ENCODE measurements at places on chromosomes 5 and 9. TPM values are rescaled to one million over a fixed set of nuclear protein-coding genes. Genes with fewer than 3 reads are reported as not detected.

DNA sequence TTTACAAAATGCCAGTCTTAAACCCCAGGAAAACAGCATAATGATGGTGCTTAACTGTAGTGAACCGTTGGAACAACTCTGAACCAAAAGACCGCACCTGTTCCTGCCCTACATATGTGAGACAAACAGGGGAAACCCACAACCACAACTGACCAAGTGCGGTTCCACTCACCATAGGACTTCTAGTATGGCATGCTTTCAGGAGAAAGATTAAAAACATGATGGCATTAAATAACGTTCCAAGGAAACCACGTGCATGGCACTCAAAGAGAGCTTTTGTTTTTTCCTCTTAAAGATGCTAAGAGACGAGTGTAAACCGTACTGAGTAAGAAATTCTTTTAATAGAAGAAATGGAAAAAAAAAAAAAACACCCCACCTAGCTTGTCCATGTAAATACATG, 119.8 kb downstream of the SSBP2 start:
- no peak for ATAC-seq

GRCh38 chr5:137086342-137086741, 412.8 kb downstream of the SPOCK1 start:
- ATAC-seq = no peak

GRCh38 chr5:78213799-78214198, 80.7 kb downstream of the AP3B1 start:
- ATAC-seq = no peak

GFRA3 gene
- not detected for total RNA-seq

DNA sequence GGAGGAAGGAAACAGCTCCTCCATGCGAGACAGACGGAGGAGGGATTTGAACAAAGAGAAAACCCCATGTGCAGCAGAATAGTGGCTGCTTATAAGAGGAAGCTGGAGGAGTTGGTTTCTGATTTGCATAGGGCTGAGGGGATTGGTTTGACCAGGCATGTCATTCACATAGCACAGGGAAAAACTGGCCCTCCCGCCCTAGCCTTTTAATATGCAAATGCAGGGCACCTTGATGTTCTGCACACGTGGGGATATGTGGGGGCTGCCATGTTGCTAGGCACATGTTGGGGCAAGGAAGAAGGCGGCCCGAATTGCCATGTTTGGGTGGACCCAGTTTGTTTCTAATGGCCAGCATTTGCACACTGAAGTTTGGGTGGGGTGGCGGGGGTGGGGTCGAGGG, 42.2 kb downstream of the OSMR start:
- ATAC-seq = no peak

OSMR gene
- 23.1 TPM for total RNA-seq

GRCh38 chr5:125496393-125496792, 750.0 kb upstream of the ZNF608 start:
- no peak for ATAC-seq

DNA sequence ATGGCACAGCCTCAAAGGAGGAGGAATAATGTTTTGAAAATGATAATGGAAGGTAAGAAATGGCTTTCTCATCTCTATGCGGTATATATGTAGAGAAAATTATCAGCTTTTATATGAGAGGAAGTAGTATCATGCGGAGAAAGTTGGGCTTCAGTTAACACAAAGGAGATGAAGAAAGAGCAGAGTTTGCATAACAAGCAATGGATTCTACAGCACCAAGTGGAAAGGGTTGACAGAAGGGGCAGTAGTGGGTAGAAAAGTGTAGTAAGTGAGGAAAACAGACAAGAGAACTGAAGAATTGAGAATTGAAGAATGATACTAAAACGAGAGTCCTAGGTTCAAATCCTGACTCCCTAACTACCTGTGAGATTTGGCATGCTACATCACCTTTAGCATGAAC, 51.0 kb downstream of the GNG10 start:
- no peak for ATAC-seq

C5orf58 gene
- not detected for total RNA-seq

DNA sequence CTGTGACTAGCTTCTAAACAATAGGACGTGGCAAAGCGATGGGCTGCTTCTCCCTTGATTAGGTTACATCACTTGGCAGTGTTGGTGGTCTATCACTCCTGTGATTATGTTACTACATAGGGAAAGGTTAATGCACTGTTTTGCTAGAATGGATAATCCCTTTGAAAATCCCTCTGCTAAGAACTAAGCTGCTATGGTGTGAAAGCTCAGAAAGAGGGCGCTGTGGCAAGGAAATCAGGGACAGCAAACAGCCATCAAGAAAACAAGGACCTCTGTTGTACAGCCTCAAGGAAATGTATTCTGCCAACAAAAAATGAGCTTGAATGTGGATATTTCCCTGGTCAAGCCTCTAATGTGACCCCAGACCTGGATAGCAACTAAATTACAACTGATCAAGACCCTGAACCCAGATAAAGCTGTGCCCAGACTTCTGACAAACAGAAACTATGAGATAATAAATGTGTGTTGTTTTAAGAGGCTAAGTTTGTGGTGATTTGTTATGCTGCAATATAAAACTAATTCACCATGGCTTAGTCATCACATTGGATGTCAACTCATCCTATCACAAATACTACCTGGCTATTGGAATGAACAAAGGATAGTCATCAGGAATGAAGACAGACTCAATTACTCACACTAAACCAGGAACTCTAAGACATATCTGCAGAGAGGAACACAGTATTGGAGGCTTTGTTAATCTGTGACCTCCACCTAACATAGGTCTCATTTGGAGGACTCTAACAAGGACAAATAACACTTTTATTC, 1215.9 kb downstream of the EFNA5 start:
- peak; percentile 85 for ATAC-seq

GRCh38 chr9:120531683-120532300, 48.2 kb downstream of the CDK5RAP2 start:
- ATAC-seq = peak; percentile 68

ACOT12 gene
- total RNA-seq = not detected

ZBED3 gene
- 3.6 TPM for total RNA-seq

GRCh38 chr5:169777159-169777558, 140.1 kb downstream of the DOCK2 start:
- no peak for ATAC-seq

- no peak for ATAC-seq
These were observed 8.5 kb downstream of the GOLPH3 start for GRCh38 chr5:32165597-32165996.

DNA sequence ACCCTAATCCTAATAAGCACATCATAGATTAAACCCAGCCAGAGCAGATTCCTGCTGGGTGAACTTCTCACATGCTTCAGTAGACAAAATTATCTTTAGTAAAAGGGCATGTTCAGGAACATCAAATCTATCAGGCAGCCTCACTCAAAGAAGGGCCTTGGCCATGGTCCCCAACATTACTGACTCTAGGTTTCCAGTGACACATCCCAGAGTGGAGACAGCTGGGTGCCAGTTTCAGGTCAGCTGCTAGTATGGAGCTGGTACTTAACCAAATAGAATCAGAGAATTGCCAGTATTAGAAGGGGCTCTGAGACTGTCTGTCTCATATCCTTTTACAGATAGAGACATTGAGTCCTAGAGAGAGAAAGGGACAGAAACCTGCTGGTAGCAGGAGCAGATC, 44.1 kb upstream of the GALNT10 start:
- no peak for ATAC-seq

GRCh38 chr5:81856948-81857928, 106.3 kb upstream of the SSBP2 start:
- ATAC-seq = peak; percentile 35

DNA sequence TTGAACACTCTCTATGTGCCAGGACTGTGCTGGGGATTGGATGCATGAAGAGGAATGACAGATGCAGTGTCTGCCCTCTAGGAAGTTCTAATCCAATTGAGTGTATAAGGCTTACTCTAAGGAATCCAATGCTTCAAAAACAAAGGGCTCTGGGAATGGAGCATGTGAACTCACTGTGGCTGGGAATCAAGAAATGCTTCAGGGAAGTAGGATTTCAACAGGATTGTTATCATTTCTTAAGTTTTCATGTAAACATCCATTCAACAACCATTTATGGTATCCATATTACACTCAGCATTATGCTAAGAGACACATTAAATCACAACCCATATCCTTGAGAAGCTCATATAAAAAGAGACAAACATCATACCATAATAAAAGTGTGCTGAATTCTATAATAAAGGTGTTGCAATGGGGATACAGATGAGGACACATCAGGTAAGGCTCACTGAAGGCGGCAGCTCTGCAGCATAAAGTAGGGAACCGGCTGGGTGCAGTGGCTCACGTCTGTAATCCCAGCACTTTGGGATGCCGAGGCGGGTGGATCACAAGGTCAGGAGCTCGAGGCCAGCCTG, 11.3 kb downstream of the SIL1 start:
- no peak for ATAC-seq

- ATAC-seq = peak; percentile 44
These were observed 473 bp downstream of the ZBTB34 start for GRCh38 chr9:126860757-126861466.

- ATAC-seq = peak; percentile 38
These were observed 15.3 kb downstream of the AP3S1 start for GRCh38 chr5:115857057-115857479.

CNTNAP3 gene
- 8.5 TPM for total RNA-seq

CARD9 gene
- total RNA-seq = 0.80 TPM

- ATAC-seq = no peak
These were observed 148.5 kb downstream of the SLIT3 start for GRCh38 chr5:169152453-169152852.

- ATAC-seq = no peak
These were observed 414.1 kb upstream of the CLINT1 start for GRCh38 chr5:158273035-158273434.

DNA sequence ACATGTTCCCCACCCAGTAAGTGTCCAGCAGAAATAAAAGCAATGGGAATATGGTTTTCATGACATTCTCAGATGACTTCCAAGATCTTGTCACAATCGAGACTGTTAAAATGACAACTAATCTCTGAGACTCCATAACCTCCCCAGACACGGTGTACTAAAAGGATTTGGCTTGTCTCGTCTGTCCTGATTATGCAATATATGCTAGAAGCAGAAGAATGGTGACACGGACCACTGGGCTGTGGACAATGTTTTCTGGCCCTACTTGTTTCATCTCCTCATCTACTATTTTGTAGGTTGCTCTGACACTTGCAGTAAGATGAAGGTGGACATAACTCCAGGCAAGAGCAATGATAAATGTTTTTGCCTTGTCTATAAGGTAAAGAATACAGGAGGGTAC, 56.6 kb downstream of the BNC2 start:
- no peak for ATAC-seq

SNX2 gene
- total RNA-seq = 40.4 TPM

GRAMD2B gene
- total RNA-seq = 8.5 TPM

RNF208 gene
- total RNA-seq = 11.2 TPM

MSX2 gene
- 1.3 TPM for total RNA-seq

- ATAC-seq = no peak
These were observed 214.6 kb downstream of the CDK5RAP2 start for GRCh38 chr9:120365386-120365785.

DNA sequence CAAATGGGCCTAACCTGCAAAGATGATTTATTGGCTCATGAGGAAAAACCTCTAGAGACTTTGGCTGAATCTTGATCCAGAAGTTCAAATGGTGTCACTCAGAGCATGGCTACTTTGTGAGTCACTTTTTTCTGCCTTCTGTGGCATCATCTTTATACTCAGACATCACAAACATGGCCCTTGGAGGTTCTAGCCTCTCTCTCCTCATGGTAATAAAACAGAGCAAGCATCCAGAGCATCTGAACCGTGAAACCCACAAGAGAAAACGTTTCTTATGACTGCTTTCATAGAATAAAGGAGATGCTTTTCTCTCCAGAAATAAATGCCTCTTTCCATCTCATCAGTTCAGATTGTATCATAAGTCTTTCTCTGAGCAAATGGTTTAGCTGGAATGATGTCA, 780.3 kb downstream of the KCTD16 start:
- ATAC-seq = no peak
